ENCODE measurements at places on chromosomes 12 and 14. TPM values are rescaled to one million over a fixed set of nuclear protein-coding genes. Genes with fewer than 3 reads are reported as not detected.

The MLXIP gene
- total RNA-seq: 13.1 TPM

The MIP gene
- not detected for total RNA-seq

The WNT5B gene
- total RNA-seq: 15.2 TPM

The TAS2R31 gene
- 3.9 TPM for total RNA-seq

The CDCA4 gene
- 24.0 TPM for total RNA-seq

The CACNB3 gene
- total RNA-seq: 20.7 TPM

The KIF5A gene
- 0.26 TPM for total RNA-seq

The SLCO1C1 gene
- total RNA-seq: 2.6 TPM

The FSCB gene
- not detected for total RNA-seq

The NOVA1 gene
- 1.8 TPM for total RNA-seq

The GPX2 gene
- total RNA-seq: 0.12 TPM

The PKP2 gene
- total RNA-seq: 0.06 TPM

The TAS2R46 gene
- 1.1 TPM for total RNA-seq

The CLEC2B gene
- total RNA-seq: 4.4 TPM

The GPR84 gene
- total RNA-seq: not detected

The LGR5 gene
- 0.79 TPM for total RNA-seq

The NEUROD4 gene
- total RNA-seq: not detected

The TBX5 gene
- total RNA-seq: not detected

The SDR9C7 gene
- total RNA-seq: not detected

The SNX6 gene
- total RNA-seq: 90.9 TPM

The AVPR1A gene
- total RNA-seq: not detected

The TEAD4 gene
- 7.6 TPM for total RNA-seq

The STAT2 gene
- 185 TPM for total RNA-seq

The C12orf54 gene
- total RNA-seq: not detected

The IAPP gene
- not detected for total RNA-seq

The RASAL1 gene
- total RNA-seq: not detected

The TDRD9 gene
- total RNA-seq: 0.26 TPM

The CCDC184 gene
- total RNA-seq: 0.53 TPM

The KRT6C gene
- total RNA-seq: not detected

The OR10G3 gene
- total RNA-seq: not detected

The WSCD2 gene
- total RNA-seq: under 0.01 TPM

The SRGAP1 gene
- 12.3 TPM for total RNA-seq

The ENDOU gene
- total RNA-seq: 0.40 TPM

The CLEC1B gene
- not detected for total RNA-seq

Measured in aortic smooth muscle cell (primary cell).